ENCODE measurements at places on chromosomes 6 and 20. TPM values are rescaled to one million over a fixed set of nuclear protein-coding genes. Genes with fewer than 3 reads are reported as not detected.

The BPIFB4 gene
- total RNA-seq, result not detected

The MICB gene
- total RNA-seq, result 17.2 TPM

The SOX18 gene
- total RNA-seq, result not detected

The C20orf202 gene
- under 0.01 TPM for total RNA-seq

The LY6G6D gene
- total RNA-seq, result not detected

The DEFB124 gene
- total RNA-seq, result not detected

The CCN6 gene
- total RNA-seq, result not detected

The SMLR1 gene
- total RNA-seq, result not detected

The SLC16A10 gene
- not detected for total RNA-seq

The KCNK16 gene
- total RNA-seq, result not detected
